Spinal cord (tissue), 10 donors: ENCODE measurements at places on chromosomes 2 and 18.

- no peak for DNase-seq
These were observed 88.6 kb downstream of the SLC5A7 start for GRCh38 chr2:108074946-108075345.

DNA sequence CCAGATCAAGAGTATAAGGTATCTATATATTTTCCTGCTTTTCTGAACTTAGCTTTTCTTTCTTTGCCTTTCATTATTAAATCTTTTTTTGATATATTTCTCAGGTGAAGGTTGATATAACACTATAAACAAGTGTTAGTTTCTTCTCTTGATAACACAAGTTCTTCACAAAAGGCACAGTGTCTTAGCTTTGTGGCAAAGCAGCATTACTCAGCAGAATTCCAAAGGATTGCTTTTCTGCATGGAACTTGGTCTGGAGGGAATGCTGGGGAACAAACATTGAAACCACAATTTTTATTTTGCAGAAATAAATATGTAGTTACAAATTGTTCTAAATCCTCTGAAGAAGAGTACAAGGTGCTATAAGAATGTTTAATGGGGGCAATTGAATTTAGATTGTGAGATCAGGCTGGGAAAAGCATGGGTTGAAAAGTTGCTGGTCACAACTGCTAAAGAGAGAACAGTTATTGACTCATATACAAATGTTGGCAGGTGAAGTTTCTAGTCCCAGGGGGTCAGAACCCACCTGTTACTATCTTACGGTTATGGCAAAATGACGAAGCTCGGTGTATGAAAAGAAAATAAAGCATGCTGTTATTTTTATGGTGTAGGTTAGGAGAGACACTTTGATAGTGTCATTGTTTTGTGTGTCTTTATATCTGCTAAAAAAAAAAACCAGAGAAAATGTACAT, 68.2 kb downstream of the UBR3 start:
- no peak for DNase-seq

GRCh38 chr18:3806656-3807055, 356.7 kb downstream of the TGIF1 start:
- DNase-seq: no peak

GRCh38 chr2:67389788-67390187, 7.3 kb upstream of the ETAA1 start:
- no peak for DNase-seq
